ENCODE measurements at places on chromosomes 16 and 17.

DNA sequence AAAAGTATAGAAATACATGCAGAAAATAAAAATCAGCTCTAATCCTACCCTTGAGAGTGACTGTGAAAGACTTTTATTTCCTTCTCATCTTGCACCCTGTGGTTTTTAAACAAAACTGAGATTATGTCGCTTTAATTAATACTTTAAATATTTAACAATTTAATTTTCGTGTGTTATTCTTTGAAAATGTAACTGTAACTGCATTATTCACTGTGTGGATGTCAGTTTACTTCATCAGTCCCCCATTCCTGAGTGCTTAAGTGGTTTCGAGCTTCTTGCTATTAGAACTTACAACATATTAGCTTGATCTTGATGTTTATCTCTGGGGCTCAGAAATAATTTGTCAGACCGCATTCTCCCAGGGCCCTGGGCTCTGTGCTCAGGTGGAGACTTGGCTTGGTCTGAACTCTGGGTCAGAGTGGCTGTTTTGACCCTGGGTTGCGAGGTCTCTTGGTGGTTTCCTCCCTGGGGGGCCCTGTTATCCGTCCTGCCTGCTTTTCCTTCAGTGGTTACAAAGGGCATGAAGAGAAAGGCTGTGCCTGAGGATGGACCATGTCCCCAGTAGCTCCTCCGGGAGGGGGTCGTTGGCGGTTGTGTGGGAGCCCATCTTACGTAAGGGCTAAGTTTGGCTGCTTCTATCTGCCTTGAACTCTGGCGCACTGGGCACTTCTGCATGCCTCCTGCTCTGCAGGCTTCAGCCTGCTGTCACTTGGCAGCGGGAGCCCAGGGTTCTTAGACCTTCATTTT is 25.7 kb downstream of the AKAP1 start:
- no peak for DNase-seq

- peak; percentile 50 for DNase-seq
Measured at GRCh38 chr16:86198206-86199118, 299.5 kb downstream of the IRF8 start.

- no peak for DNase-seq
Measured at GRCh38 chr16:50093607-50094539, 28.1 kb downstream of the HEATR3 start.

GRCh38 chr16:27436065-27436464 is 34.1 kb downstream of the IL21R start:
- DNase-seq = peak; percentile 33

- no peak for DNase-seq
Measured at GRCh38 chr16:80056324-80056723, 455.8 kb upstream of the MAF start.

DNA sequence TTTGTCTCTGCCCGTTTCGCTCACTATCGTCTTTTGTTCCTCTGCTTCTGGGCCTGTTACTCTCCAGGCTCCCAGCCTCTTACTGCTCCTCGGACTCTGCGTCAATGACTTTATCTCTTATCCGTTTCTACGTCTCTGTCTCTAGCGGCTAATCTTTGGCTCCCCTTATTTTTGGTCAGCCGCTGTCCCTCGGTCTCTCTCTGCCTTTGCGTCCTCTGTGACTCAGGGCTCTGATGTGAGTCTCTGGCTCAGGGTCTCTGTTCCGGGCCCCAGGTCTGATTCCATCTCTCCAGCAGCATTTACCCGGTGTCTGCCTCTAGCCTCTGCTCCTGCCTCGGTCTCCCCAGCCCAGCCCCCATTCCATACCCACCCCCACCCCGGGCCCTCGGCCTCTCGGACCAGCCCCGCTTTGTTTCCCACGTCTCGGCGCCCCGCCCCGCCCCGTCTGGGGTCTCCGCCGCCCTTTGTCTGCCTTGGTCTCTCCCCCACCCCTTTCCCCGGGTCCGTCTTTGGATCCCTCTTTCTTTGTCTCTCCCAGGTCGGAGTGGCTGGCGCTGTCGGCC is 547 bp upstream of the ZNF48 start:
- DNase-seq = no peak

DNA sequence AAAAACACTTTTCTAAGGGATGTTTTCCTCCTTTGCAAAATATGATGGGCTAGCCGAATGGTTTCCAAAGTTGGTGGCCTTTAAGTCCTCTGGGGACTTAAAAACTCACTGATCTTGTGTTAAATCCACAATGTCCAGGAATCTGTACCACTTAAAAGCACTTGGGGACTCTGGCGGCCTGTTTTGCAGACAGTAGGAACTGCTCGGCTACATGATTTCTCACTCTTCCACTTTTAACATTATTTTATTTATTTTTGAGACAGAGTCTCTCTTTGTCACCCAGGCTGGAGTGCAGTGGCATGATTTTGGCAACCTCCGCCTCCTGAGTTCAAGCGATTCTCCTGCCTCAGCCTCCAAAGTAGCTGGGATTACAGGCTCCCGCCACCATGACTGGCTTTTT is 9.1 kb upstream of the MSI2 start:
- peak; percentile 23 for DNase-seq

GRCh38 chr17:8273884-8274444 is 14.5 kb upstream of the RANGRF start:
- DNase-seq = no peak

DNA sequence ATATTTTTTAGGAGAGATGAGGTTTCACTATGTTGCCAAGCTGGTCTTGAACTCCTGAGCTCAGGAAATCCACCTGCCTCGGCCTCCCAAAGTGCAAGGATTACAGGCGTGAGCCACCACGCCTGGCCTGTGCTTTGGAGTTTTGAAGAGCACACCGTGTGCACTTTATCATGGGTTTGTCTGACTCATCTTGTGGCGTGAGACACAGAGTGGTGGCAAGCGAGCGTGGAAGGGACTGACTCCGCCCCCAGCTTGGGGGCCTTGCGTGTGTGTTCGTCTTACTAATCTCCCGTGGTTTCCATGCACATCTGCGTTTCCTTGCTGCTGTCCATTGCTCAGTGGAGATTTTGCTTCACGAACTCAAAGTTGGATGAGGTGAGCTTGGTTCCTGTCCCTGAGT is 22.9 kb downstream of the CRAMP1 start:
- DNase-seq = no peak

DNA sequence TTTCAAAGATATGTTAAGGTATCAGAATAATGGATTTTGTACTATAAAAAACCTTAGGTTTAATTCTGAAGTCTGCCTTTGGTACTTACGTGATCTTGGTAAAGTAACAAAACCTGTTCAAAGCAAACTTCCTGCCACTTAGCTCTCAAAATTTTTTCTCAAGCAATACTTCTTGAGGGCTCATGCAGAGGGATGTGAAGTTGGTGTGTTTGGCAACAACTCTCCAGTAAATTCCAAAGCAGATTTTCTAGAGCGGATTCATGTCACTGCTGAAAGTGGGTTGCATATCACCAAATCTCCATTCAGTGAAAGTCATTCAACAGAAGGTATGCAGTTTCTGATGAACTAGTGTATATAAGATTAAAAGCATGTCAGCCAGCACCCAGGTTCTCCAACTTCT is 856.7 kb downstream of the CDH8 start:
- no peak for DNase-seq

- DNase-seq = no peak
Measured at GRCh38 chr16:23131036-23131435, 18.2 kb downstream of the USP31 start.

DNA sequence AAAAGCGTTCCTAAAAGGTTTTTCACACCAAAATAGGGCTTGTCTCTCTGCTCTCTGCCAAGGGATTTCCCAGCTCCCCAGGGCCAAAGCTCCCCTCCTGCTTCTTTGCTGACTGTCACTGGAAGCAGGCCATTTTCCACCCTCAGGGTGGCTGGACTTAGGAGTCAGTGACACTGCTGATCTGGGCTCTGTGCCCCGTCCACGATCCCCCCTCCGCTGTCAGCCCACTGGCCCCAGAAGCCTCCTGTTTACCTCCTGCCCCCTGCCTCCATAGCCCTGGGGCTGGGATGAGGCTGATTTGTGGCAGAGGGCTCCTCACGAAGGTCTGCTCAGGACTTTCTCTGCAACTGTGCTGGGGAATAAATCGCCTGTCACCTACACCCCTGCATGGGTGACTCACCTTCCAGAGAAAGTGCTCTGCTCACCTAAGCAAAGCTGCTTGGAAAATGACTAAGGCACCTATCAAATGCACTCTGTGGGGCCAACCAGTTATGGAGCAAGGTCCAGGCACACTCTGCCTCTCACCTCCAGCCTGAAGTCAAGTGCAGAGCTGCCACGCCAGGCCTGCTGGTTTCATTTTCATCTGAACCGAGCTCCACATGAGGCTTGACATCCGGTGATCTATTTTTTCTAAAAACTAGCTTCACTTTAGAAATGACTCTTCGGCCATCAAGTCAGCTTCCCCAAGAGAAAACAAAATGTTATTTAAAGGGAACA is 4.9 kb downstream of the MAP3K14 start:
- DNase-seq = peak; percentile 97

DNA sequence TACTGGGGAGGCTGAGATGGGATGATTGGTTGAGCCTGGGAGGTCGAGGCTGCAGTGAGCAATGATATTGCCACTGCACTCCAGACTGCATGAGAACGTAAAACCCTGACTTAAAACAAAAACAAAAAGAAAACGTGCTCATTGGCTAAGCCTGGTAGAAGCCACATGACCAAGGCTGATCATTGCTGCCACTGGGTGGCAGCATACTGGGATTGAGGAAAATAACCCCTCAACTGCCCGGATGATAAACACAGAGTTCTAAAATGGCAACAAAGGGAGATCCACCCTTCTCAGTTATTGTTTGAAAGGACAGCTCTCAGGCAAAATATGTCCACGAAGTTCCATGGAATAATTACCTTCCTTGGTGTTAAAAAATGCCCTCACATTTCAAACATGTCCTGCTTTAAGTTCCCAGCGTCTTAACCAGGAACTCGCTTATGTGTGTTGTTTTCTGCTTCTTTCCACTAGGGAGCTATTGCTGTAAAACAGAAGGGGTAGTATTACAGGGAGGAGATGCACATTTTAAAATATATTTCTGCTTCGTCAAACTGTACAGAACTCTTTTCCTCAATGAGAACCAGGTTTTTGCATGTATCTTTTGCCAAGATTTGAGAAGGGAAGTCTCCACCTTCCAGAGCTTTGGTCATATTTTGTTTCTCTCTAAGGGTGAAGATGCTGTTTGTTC is 675.3 kb downstream of the MAF start:
- DNase-seq = peak; percentile 57

DNA sequence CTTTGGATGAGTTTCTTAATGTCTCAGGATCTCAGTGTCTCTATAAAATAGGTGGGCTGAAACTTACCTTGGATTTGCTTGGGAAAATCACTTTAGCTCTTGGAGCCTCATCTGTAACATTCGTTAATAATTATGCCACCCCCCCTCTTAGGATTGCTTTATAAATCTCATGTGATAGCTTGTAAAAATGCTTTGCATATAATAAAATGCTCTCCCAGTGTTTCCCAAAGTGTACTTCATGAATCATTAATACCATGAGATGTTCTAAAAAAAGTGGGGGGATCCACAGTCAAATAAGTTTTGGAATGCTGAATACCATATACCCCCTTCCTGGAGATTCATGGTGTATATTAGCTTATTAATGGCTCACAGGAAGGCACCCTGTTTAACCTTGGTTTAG is 5.2 kb downstream of the KRT39 start:
- no peak for DNase-seq

GRCh38 chr17:81342269-81343070 is 47.4 kb upstream of the SLC38A10 start:
- DNase-seq = peak; percentile 63

- DNase-seq = no peak
Measured at GRCh38 chr16:47734987-47735594, 274.0 kb downstream of the PHKB start.

DNA sequence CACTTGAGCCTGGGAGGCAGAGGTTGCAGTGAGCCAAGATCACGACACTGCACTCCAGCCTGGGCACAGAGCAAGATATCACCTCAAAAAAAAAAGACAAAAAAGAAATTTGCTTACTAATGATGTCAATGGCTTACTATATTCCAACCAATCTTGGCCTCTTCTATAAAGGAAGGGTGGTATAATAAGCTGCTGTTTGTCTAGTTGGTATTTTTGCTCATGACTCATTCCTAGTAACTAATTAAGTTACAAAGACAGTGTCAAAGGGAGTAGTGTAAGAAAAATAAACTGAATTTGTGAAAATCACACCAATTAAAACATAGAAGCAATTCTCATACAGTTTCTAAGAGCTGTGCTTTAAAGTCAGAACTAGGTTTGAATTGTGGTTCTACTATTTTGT is 82.5 kb downstream of the NLK start:
- no peak for DNase-seq

DNA sequence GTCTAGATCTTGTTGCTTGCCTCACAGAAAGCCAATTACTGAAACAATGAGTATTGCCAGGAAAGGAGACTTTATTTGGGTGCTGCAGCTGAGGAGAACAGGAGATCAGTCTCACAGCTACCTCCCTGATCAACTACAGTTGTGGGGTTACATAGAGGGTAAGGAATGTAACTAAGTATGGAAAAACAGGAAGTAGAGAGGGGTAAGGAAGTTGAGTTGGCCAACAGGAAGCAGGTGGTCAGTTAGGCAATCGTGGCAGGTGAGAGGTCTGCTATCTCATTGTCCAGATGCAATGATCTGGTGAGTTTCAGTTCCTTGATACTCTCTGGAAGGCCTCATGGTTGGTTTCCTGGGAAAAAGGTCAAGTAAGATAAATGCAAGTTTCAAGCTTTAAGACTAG is 333.1 kb upstream of the GOT2 start:
- DNase-seq = no peak

DNA sequence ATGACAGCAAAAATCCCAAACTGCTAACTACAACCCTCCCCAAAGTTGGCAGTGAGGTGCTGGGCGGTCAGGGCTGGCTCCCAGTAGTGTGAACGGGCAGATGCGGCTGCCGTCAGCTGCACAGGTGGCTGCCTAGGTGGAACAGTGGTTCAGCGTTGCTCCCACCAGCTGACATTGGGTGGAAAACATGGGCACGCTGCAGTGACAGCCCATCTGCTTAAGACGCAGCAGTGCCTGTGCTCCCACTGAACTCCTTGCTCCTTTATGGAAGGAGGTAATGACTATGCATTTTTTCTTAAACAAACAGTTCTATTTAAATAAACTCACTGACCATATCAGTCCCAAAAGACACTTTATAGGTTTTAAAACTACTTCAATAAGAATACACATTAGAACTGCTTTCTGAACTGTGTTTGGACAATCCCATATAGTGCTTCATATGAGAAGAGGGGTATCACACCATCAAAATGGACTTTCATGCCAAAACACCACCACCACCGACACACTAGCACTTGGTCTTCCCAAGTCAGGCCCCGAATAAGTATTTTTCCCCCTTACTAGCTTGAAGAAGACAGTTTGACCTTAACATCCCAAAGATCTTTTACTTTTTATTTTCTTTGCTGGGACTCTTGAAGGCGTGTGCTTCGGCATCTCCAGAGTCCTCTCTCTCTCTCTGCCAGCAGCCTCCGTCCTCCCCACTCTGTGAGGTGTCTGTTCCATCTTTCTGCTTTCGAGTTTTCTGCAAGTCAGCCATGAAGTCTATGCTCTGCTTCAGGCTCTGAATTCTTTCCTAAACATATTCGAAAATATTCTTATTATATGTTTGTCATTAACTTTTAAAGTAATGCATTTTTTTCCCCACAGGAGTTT is 34.4 kb downstream of the BRD7 start:
- no peak for DNase-seq

GRCh38 chr16:22282254-22282892 is 14.8 kb upstream of the POLR3E start:
- DNase-seq = no peak
